SJSA1 (cell line): ENCODE measurements at places on chromosomes 5 and 9. TPM values are rescaled to one million over a fixed set of nuclear protein-coding genes. Genes with fewer than 3 reads are reported as not detected.

The PCDHA1 gene
- not detected in 2 replicates for total RNA-seq

DNA sequence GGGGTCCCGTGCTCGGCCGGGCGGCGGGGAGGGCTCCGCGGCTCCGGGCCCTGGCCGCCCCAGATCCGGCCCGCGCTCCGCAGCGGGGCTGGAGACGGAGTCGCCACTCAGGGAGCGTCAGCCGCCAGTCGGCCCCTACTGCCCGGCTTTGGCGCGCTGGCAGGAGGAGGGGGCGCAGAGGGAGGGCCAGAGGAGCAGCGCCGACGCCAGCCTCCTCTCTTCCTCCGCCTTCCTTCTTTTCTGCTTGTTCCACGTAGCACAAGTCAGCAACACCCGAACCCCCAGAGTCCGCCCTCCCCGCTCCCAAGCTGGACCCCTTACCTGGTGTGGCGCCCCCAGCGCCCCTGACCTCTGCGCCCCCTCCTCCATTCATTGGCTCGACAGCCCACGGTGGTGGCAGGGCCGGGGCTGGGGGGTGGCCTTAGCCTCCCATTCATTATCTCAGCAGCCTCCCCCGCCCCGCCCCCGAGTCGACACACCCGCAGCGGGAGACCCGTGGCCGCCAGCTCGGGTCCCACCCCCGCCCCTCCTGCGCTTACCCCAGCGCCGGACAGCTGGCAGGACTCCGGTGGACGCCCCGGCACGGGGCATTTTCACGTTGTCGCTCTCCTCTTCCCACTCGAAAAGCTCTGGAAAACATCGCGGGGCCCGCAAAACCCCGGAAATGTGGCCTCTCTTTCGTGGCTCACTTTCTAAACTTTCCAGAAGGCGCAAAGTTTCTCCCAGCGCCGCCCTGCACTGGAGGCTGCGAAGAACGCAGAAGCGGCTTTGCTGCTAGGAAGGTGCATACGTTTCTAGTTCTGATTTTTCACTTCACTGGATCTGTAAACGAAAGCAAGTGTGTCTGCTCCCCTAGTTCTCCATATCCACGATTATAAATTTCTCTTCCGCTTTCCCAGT is at the start of gene LPAR1:
Gene LPAR1, minus strand, starts transcription at position 140 of the 900 bp plus-strand sequence. CDS start 66,353 bp downstream, outside the sequence.
- H3K27me3 ChIP-seq = no peaks in the 10 kb centered on the region
- DNase-seq = peak; percentile 49
- peaks cover 20% of the 10 kb centered on the region for H3K4me1 ChIP-seq
- H3K4me3 ChIP-seq = peak within 1 kb of the TSS; percentile 95
- H3K36me3 ChIP-seq = peaks cover 8% of the 10 kb centered on the region

- no peak for DNase-seq
- H3K4me3 ChIP-seq = no peak overlapping the region
- H3K27ac ChIP-seq = no peak overlapping the region
Observed at GRCh38 chr5:33046091-33046490, 335.0 kb downstream of the NPR3 start.

- no peaks in the 10 kb centered on the region for H3K36me3 ChIP-seq
- H3K4me3 ChIP-seq = no peak overlapping the region
- H3K27ac ChIP-seq = no peak overlapping the region
- H3K4me1 ChIP-seq = no peaks in the 10 kb centered on the region
- no peaks in the 10 kb centered on the region for H3K27me3 ChIP-seq
Observed at GRCh38 chr9:31608416-31608815, 776.0 kb upstream of the ACO1 start.

GRCh38 chr5:111730659-111731382 is 26.2 kb downstream of the NREP start:
- peaks cover 13% of the 10 kb centered on the region for H3K36me3 ChIP-seq
- H3K4me1 ChIP-seq = peaks cover 6% of the 10 kb centered on the region
- H3K27ac ChIP-seq = no peak overlapping the region
- H3K27me3 ChIP-seq = no peaks in the 10 kb centered on the region
- H3K4me3 ChIP-seq = no peak overlapping the region
- no peak for DNase-seq

The CD180 gene
- total RNA-seq = not detected in 2 replicates

- H3K4me1 ChIP-seq = no peaks in the 10 kb centered on the region
- no peak for DNase-seq
- H3K27me3 ChIP-seq = no peaks in the 10 kb centered on the region
- H3K4me3 ChIP-seq = no peak overlapping the region
Observed at GRCh38 chr9:87889882-87890252, 7.2 kb downstream of the SPATA31E1 start.

The IRGM gene
- not detected in 2 replicates for total RNA-seq

The CCT5 gene
- 1,250 and 1,372 TPM in 2 replicates for total RNA-seq

GRCh38 chr5:172006321-172007174 is at the start of gene FBXW11:
Gene FBXW11, minus strand, starts transcription at chr5:172006638. Its CDS starts 136 bp downstream, at chr5:172006502.
- peak within 1 kb of the TSS; percentile 95 for H3K27ac ChIP-seq
- peak; percentile 99 for DNase-seq
- H3K36me3 ChIP-seq = peaks cover 16% of the 10 kb centered on the region
- peak within 1 kb of the TSS; percentile 86 for H3K4me3 ChIP-seq

DNA sequence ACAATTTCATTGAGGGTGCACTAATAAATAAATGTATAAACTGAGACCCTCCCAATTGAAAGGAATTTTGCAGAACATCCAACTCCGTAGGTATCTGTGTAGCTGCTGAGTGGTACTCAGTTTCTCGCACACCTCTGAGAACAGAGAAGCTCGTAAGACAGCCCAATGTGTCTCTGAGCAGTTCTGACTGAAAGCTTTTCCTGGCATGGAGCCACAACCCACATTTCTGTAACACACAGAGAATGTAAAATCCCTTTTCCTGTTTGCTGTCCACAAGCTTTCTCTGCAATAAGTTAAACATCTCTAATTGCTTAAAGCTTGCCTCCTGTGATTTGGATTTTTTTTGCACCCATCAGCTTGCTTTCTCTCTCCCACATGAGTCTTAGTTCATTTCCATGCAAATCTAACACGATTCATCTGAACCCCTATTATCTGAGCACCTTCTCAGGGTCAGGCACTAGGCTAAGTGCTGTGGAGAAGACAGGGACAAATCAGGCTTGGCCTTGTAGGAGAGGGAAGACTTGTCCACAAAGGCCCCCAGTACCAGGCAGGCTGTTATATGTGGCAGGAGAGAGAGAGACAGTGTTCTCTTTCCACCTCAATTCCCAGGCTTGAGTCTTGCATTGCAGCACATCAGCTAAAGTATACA is 44.2 kb upstream of the COL15A1 start:
- no peak overlapping the region for H3K4me3 ChIP-seq
- H3K36me3 ChIP-seq = no peaks in the 10 kb centered on the region
- peak; percentile 67 for DNase-seq

The TUSC1 gene
- not detected in 2 replicates for total RNA-seq

GRCh38 chr5:14172149-14172795 is 29.1 kb downstream of the TRIO start:
- no peak overlapping the region for H3K4me3 ChIP-seq
- H3K4me1 ChIP-seq = peaks cover 74% of the 10 kb centered on the region
- H3K36me3 ChIP-seq = peaks cover 4% of the 10 kb centered on the region; the same call in 1 of the 2 replicates

- H3K27ac ChIP-seq = no peak overlapping the region
- no peaks in the 10 kb centered on the region for H3K36me3 ChIP-seq
- H3K4me1 ChIP-seq = no peaks in the 10 kb centered on the region
Observed at GRCh38 chr9:129375845-129376244, 197.8 kb upstream of the IER5L start.

DNA sequence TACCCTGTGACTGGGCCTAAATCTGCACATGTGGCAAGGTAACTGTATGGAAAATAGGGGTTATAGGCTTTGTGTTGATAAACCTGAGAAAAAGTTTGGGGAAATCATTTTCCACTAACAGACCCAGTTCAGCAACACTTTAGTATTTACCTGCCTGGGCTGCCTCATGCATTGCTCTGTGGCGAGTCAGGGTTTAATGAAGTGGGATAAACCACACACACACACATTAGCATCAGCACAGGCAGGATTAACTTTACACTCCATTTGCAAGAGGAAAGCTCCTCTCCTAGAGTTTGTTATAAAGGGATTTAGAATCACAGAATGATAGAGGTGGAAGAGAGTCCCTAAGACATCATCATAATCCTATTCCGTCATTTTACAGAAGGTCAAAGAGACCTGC is 20.0 kb upstream of the ZCCHC7 start:
- no peaks in the 10 kb centered on the region for H3K36me3 ChIP-seq
- no peak overlapping the region for H3K4me3 ChIP-seq
- no peaks in the 10 kb centered on the region for H3K4me1 ChIP-seq
- no peak for DNase-seq
- H3K27me3 ChIP-seq = no peaks in the 10 kb centered on the region
